CD8-positive, alpha-beta memory T cell (primary cell): ENCODE measurements at places on chromosomes 1 and 21. TPM values are rescaled to one million over a fixed set of nuclear protein-coding genes. Genes with fewer than 3 reads are reported as not detected.

C1orf122 gene
- 37.7 TPM for total RNA-seq

- H3K36me3 ChIP-seq = no peaks in the 10 kb centered on the region
- H3K27ac ChIP-seq = no peak overlapping the region
- peaks cover 19% of the 10 kb centered on the region for H3K4me1 ChIP-seq
- no peaks in the 10 kb centered on the region for H3K27me3 ChIP-seq
Observed at GRCh38 chr1:27774654-27775053, 1.6 kb downstream of the STX12 start.

DNA sequence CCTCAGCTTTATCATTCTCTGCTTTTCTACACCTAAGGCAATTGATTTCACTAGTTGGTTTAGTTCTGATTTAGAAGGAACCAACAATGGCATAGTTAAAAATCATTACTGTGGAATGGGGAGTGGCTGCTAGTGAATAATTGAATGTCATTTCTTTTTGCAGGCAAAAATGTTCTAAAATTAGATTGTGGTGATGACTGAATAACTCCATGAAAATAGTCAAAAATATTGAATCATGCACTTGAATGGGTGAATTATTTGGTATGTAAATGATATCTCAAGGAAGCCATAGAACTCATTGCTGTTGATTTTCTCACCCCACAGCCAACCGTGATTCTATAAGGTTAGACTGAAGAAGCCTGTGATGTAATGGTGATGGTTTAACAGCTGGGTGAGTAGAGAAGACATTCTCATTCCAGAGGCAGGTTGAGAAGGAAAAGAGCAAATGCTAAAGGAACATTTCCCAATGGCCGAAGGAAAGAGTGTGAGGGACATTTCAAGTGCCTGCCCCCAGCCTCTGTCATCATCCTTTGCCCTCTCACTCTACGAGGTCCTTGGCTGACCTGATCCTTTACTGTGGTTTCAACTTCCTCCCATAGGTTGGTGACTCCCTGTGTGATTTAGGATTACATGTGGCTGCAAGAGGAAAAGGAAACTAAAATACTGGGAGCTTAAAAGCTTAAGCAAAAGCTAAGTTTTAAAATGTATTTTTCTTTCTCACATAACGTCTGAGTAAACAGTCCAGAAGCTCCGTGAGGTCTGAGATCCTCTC lies 12.5 kb downstream of the OVAAL start:
- no peaks in the 10 kb centered on the region for H3K4me1 ChIP-seq
- H3K4me3 ChIP-seq = no peak overlapping the region
- H3K27me3 ChIP-seq = no peaks in the 10 kb centered on the region
- no peak for DNase-seq

- H3K4me1 ChIP-seq = no peaks in the 10 kb centered on the region
- no peaks in the 10 kb centered on the region for H3K27me3 ChIP-seq
- H3K36me3 ChIP-seq = peaks cover 45% of the 10 kb centered on the region
- no peak overlapping the region for H3K27ac ChIP-seq
Observed at GRCh38 chr21:44054710-44055109, 42.6 kb downstream of the TRAPPC10 start.

GRCh38 chr1:1873186-1873585 lies 17.7 kb downstream of the GNB1 start:
- H3K27ac ChIP-seq = no peak overlapping the region
- peaks cover 8% of the 10 kb centered on the region for H3K36me3 ChIP-seq
- no peak for DNase-seq
- H3K4me3 ChIP-seq = no peak overlapping the region
- H3K27me3 ChIP-seq = no peaks in the 10 kb centered on the region

GRCh38 chr1:30790850-30791778 lies 33.5 kb upstream of the LAPTM5 start:
- DNase-seq = no peak
- H3K36me3 ChIP-seq = no peaks in the 10 kb centered on the region
- no peaks in the 10 kb centered on the region for H3K27me3 ChIP-seq
- peaks cover 8% of the 10 kb centered on the region for H3K4me1 ChIP-seq
- H3K4me3 ChIP-seq = no peak overlapping the region

DNA sequence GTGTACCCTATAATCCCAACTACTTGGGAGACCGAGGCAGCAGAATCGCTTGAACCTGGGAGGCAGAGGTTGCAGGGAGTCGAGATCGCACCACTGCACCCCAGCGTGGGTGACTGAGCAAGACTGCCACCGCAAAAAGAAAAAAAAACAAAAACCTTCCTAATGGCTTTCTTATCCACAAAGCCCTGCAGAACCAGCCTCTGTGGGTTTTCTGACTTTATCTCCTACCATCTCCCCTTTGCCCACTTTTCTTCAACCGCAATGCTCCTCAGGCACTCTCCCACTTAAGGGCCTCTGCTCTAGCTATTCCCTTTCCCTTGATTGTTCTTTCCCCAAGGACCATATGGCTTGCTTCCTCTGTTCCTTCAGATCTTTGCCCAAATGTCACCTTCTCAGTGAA lies 67.9 kb upstream of the PUM1 start:
- no peaks in the 10 kb centered on the region for H3K4me1 ChIP-seq
- H3K4me3 ChIP-seq = no peak overlapping the region
- H3K27me3 ChIP-seq = no peaks in the 10 kb centered on the region
- H3K36me3 ChIP-seq = no peaks in the 10 kb centered on the region
- H3K27ac ChIP-seq = no peak overlapping the region
- DNase-seq = no peak

DNA sequence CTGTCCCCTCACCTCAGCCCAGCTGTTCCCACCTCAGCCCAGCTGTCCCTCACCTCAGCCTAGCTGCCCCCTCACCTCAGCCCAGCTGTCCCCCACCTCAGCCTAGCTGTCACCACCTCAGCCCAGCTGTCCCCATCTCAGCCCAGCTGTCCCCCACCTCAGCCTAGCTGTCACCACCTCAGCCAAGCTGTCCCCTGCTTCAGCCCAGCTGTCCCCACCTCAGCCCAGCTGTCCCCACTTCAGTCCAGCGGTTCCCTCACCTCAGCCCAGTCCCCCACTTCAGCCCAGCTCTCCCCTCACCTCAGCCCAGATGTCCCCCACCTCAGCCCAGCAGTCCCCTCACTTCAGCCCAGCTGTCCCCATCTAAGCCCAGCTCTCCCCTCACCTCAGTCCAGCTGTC lies 88.4 kb upstream of the CSF3R start:
- no peak for DNase-seq
- H3K4me1 ChIP-seq = no peaks in the 10 kb centered on the region
- no peak overlapping the region for H3K4me3 ChIP-seq
- H3K27ac ChIP-seq = no peak overlapping the region
